ENCODE measurements at places on chromosomes 1 and 21.

DNA sequence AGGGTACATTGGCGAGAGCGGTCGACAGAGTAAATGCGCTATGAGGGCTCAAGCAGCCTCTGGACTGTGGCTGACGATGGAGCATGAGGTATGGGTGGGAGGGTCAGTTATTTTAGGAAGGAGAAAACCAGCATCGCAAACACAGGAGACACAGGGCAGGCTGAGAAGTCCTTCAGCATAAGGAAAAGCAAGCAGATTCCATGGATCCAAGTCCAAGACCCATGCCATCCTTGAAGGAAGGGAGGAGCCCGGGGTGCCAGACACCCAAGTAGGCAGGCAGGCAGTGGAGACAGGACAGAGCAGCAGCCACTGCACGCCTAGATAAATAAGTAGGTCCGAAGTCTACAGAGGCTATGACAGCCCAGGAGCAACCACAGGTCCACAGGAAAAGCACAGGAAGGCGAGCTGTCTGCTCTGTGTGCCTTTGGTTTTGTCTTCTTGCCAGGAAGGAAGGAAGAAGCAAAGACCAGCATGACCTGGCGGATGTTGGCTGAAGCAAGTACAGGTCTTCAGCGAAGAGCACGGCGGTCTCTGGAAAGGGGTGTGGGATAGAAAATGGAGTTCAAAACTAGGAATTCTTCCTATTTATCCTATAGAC, 76.4 kb upstream of the SLC45A1 start:
- no peak for DNase-seq

DNA sequence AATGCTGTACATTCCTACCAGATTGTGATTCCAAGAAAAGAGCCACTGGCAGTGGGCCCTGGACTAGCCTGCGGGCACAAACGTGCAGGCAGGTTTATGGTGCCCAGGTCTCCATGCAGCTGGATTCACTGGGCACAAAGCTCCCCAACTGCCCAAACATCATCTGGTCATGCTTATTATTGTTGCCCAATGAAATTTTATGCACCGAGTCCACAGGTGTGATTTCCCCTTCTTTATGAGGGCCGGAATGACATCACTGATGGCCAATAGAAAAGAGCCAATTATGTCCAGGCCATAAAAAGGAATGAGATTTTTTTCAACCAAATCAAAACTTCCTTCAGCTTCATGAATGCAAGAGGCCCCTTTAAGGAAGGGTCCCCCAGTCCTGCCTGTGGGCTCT, 66.2 kb downstream of the ERI3 start:
- DNase-seq = no peak

GRCh38 chr1:180256341-180257027, 26.4 kb downstream of the LHX4 start:
- no peak for DNase-seq

DNA sequence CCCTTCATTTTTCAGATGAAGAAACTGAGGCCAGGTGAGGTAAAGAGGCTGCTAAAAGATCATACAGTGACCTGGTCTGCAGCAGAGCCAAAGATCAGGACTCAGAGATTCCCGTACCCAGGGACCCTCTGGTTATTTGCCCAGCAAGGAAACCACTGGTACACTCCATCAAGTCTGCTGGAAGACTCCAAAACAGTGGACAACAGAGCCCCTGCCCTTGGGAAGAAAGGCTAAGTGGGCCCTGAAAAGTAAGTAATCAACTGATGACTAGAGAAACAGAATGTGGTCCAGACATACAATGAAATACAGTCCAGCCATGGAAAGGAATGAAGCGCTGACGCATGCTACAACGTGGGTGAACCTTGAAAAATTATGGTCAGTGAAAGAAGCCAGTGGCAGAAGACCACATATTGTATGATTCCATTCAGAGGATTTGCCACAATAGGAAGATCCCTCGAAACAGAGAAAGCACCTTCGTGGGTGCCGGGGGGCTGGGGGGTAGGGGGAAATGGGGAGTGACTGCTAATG, 106.4 kb downstream of the ETS2 start:
- DNase-seq = no peak

- DNase-seq = no peak
Observed at GRCh38 chr1:48741380-48741779, 35.3 kb downstream of the BEND5 start.

GRCh38 chr1:25800703-25801377, 847 bp downstream of the SELENON start:
- no peak for DNase-seq

DNA sequence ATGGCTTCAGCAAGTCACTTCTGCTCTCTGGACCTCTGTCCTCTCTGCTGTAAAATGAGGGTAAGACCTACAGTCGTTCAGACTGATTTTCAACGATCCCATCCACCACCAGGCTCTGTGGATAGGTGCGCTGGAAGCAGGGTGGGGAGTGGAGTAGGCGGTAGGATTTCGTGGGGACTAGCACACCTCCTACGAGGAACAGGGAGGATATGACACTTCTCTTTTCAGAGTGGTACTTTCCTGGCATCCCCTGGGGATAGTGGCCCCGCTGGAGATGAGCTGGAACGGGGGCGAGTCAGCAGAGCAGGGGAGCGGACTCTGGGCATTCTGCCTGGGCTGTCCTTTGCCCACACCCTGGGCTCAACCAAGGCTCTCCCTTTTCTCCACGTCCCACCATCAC, 17.7 kb downstream of the ETNK2 start:
- DNase-seq = no peak

GRCh38 chr21:41189150-41189745, 21.3 kb downstream of the BACE2 start:
- no peak for DNase-seq

GRCh38 chr1:151135433-151136385, 10.7 kb downstream of the SEMA6C start:
- no peak for DNase-seq

DNA sequence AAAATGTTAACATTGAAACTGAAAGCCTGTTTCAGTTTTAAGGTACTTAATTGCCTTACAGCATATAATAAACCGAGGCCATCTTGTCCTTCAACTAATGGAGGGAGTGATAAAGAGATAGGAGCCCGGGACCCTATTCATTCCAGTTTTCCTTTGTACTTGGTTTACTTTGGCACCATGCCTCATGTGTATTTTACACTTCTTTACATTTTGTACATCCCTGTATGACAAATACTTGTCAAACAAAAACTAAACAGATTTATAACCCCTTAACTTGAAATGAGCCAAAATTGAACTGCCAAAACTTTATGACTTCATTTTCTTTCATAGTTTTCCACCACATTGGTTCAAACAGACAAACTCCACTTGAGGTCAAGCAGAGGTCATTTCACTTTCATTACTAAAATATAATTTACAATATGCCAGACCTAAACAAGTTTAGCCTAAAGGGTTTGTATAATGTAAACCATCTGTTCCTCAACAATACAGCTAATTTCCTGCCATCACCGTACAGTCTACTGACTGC, 30.9 kb upstream of the UBE2U start:
- DNase-seq = peak; percentile 74

GRCh38 chr1:174008979-174009378, 13.2 kb downstream of the RC3H1 start:
- DNase-seq = no peak

DNA sequence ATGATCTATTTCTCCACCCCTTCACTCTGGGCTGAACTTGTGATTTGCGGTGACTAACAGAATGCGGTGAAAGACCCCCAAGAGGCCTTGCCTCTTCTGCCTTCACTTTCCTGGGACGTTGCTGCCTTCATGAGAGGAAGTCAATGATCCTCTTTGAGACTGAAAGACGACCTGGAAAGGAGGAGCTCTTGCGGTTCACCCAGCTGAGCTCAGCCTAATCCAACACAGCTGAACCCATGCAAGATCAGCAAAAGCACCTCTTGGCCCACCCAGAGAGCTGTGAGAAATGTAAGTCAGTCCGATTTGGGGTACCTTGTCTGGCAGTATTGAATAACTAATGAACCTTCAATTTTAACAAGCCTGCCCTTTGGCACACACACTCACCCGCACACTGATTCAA, 767.4 kb upstream of the TPTE start:
- DNase-seq = no peak

DNA sequence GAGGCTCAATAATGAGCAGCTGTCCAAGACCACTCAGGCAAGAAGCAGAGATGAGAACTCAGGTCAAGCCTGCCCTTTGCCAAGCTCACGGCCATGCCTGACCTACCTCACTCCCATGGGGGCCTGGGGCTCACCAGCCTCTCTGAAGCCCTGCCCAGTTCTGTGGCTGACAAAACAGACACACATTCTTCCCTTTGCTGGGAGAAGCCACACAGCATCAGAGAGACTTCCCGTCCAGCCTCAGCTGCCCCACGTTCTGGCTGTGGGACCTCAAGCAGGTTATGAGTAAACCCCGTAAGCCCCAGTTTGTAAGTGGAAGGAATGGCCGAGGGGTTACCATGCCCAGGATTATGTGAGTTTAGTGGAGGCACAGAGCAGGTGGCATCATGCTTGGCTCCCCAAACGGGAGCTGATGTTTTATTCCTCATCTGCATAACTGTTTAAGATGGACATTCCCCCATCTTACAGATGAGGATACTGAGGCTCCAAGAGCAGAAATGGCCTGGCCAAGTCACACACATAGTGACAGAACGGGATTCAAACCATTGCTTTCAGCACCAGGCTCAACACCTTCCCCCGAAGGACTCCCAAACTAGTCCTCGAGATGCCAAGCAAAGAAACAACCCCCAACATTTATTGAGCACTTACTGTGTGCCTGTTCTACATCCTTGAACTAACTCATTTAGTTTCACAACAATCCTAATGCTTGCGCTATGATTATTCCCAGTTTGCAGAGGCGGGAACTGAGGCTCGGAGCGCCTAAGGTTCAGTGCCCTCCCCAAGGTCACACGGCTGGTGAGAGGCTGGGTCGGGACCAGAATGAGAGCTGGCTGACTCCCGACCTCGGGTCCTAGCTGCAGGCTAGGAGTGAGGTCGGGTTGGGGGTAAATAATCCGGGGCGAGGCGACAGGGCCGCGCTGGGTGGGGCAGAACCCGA, 49.1 kb upstream of the LAPTM5 start:
- DNase-seq = no peak

- no peak for DNase-seq
Observed at GRCh38 chr1:223355699-223356098, 8.3 kb downstream of the SUSD4 start.

DNA sequence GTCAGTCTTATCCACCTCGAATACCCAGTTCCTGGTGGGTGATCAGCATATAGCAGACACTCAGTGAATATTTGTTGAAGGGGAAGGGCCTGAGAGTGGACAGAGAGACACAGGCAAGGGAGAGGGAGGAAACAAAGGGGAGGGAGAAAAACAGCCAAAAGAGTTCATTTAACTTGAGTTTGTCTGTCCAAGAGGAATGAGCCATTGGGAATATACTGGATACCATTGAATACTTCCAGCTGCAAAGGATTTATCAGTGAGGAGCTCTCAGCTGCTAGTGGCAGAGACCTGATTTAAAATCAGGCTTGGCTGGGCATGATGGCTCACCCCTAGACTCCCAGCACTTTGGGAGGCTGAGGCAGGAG, 11.5 kb upstream of the BGLAP start:
- DNase-seq = no peak

GRCh38 chr1:1344655-1345361, 4.4 kb downstream of the DVL1 start:
- no peak for DNase-seq

DNA sequence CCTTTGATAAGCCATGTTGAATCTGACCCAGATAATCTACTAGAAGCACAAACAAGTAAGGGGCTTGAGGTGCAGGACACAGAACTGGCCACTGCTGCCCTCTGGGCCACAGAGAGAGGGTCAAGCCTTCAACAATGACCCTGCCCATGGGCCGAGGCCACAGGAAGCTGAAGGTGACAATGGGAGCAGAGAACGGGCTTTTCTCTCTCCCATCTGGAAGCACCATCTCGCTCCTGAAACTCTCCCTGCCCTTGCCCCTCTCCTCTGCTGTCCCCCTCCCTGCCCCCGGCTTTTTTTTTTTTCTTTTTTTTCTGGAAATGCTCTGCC, 133.1 kb upstream of the DUSP10 start:
- DNase-seq = no peak

DNA sequence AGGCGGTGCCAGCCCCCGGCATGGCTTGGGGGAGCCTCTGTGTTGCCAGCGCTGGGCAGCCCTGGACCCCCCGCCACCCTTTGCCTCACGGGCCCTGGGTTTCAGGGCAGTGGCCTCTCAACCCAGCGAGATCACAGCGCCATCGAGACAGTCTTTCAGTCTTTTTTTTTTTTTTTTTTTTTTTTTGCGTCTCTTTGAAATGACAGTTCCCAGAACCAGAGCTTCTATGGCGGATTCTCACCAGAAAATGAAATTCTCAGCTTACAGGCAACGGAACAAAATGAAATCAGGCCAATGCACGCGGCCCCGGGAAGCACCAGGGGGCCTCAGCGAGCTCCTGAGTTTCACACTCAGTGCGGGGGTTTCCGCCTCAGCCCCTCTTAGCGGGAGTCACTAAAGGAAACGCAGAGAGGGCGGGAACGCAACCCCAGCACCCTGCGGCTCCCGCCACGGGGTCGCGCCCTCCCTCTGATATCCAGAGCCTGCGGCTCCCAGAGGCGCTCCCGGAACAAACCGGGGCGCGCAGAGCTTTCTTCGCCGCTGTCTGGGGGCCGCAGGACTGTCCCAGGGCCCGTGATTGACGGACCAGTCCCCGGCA, 8.0 kb upstream of the COL6A1 start:
- peak; percentile 13 for DNase-seq

DNA sequence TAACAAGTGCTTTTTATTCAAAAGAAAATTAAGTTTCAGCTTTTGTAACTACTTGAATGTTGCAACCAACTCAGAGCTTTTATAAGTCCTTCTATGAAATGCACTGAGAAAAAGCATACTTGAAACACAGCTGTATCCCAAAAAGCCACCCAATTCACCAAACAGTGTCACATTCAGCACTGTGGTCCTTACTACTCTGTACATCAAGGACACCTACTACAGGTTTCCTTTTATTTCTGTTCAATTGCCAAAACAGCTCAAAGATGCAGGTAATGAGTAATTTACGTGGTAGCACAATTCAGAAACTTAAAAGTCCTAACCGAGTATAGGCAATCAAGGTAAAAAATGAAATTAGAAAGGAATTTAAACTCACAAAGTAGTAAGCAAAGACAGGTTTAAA, 2.5 kb downstream of the EIF4G3 start:
- no peak for DNase-seq

GRCh38 chr1:205373022-205373797, 16.5 kb upstream of the KLHDC8A start:
- no peak for DNase-seq

GRCh38 chr1:186093437-186093836, 281.6 kb downstream of the TPR start:
- DNase-seq = no peak

GRCh38 chr1:37630426-37631028, 4.2 kb downstream of the RSPO1 start:
- DNase-seq = no peak

DNA sequence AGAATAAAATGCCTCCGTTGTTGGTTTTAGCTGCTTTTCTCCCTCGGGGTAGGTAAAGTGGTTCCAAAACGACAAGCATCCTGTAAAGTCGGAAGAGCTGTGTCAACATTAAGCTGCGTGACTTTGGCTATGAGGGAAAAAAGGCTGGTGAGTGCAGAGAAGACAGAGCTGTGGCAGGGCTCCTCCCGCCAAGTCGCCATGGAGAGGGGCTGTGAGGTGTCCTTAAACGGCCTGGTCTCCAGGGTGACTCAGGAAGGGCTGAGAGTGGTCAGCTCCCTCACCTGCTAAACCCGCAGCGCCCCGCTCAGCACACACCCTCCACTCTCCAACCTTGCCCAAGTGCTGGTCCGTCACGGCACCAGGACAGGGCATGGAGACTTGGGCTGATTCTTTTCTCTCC, 91.6 kb upstream of the SAMD11 start:
- no peak for DNase-seq

GRCh38 chr1:14682941-14683621, 84.6 kb downstream of the KAZN start:
- DNase-seq = no peak

- no peak for DNase-seq
Observed at GRCh38 chr1:168469690-168470089, 74.1 kb downstream of the XCL2 start.
